ENCODE measurements at places on chromosomes 2 and 18. TPM values are rescaled to one million over a fixed set of nuclear protein-coding genes. Genes with fewer than 3 reads are reported as not detected.
A peak's percentile ranks its signal among the peaks of the same experiment; 100 is the strongest.

- H3K36me3 ChIP-seq = no peaks in the 10 kb centered on the region
- no peaks in the 10 kb centered on the region for H3K4me1 ChIP-seq
- no peak overlapping the region for H3K27ac ChIP-seq
- H3K4me3 ChIP-seq = no peak overlapping the region
- no peak for DNase-seq
- no peaks in the 10 kb centered on the region for H3K27me3 ChIP-seq
These were observed 14.1 kb upstream of the B3GNT2 start for GRCh38 chr2:62181843-62182242.

Gene SLC30A3
- 2.3 TPM for total RNA-seq

GRCh38 chr2:235077046-235077445, 125.2 kb downstream of the SH3BP4 start:
- no peaks in the 10 kb centered on the region for H3K36me3 ChIP-seq
- H3K4me3 ChIP-seq = no peak overlapping the region
- no peak overlapping the region for H3K27ac ChIP-seq

DNA sequence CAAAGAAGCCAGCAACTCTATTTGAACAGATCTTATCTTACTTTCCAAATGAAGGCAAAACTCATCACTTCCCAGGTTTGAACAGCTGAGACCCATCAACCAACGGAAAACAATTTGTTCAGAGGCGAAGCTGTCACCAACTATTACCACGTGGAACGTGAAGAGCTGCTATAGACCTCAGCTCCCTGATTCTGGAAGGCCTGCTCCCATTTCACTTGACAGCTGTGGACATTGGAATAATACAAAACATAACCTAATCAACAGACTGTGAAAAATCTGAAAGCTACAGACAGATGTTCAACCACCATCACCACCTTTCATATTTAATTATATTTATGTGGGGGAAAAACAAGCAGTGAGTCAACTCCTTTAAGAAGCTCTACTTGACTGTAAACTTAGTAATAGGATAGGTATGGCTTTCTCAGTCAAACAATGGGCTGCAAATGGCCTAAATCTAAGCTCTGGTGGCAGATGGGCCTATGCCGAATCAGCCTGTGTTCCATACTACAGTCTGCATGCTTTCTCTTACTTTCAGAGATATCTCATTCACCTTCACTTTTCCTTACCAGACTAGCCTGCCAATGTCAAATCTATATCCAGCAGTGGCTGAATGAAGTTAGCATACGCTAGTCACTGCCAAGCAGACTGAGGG, 896.4 kb downstream of the TDRD15 start:
- H3K4me1 ChIP-seq = no peaks in the 10 kb centered on the region
- H3K27ac ChIP-seq = no peak overlapping the region
- DNase-seq = no peak
- peaks cover 3% of the 10 kb centered on the region for H3K27me3 ChIP-seq
- H3K36me3 ChIP-seq = no peaks in the 10 kb centered on the region

DNA sequence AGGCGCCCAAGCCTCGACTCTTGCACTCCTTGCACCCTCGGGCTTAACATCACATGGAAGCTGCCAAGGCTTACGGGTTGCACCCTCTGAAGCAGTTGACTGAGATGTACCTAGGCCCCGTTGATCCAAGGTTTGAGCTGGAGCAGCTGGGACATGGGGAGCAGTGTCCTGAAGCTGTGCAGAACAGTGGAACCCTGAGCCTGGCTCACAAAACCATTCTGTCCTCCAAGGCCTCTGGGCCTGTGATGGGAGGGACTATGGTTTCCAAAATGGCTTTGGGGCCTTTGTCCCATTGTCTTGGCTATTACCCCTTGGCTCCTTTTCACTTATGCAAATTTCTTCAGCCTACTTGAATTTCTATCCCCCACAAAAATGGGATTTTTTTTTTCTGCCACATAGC, 454.0 kb downstream of the PIK3C3 start:
- H3K4me3 ChIP-seq = no peak overlapping the region
- no peak overlapping the region for H3K27ac ChIP-seq
- no peaks in the 10 kb centered on the region for H3K36me3 ChIP-seq
- H3K27me3 ChIP-seq = no peaks in the 10 kb centered on the region
- H3K4me1 ChIP-seq = no peaks in the 10 kb centered on the region

GRCh38 chr2:228245601-228246000, 64.1 kb upstream of the SPHKAP start:
- H3K4me1 ChIP-seq = no peaks in the 10 kb centered on the region
- no peaks in the 10 kb centered on the region for H3K27me3 ChIP-seq
- DNase-seq = no peak

- H3K36me3 ChIP-seq = no peaks in the 10 kb centered on the region
- no peak for DNase-seq
- H3K4me3 ChIP-seq = no peak overlapping the region
- no peak overlapping the region for H3K27ac ChIP-seq
- H3K4me1 ChIP-seq = no peaks in the 10 kb centered on the region
These were observed 890.3 kb upstream of the ACVR2A start for GRCh38 chr2:146954544-146954943.

GRCh38 chr2:231672617-231673347, 35.5 kb upstream of the PTMA start:
- peak overlapping the region; percentile 62 for H3K4me3 ChIP-seq
- peaks cover 50% of the 10 kb centered on the region for H3K4me1 ChIP-seq
- DNase-seq = peak; percentile 53
- no peaks in the 10 kb centered on the region for H3K27me3 ChIP-seq
- peak overlapping the region; percentile 52 for H3K27ac ChIP-seq

Measured in PC-9 (cell line).